NCI-H774 (cell line): ENCODE measurements at places on chromosomes 2 and 18.

GRCh38 chr2:36823862-36824261, 127.4 kb downstream of the VIT start:
- DNase-seq, result no peak

DNA sequence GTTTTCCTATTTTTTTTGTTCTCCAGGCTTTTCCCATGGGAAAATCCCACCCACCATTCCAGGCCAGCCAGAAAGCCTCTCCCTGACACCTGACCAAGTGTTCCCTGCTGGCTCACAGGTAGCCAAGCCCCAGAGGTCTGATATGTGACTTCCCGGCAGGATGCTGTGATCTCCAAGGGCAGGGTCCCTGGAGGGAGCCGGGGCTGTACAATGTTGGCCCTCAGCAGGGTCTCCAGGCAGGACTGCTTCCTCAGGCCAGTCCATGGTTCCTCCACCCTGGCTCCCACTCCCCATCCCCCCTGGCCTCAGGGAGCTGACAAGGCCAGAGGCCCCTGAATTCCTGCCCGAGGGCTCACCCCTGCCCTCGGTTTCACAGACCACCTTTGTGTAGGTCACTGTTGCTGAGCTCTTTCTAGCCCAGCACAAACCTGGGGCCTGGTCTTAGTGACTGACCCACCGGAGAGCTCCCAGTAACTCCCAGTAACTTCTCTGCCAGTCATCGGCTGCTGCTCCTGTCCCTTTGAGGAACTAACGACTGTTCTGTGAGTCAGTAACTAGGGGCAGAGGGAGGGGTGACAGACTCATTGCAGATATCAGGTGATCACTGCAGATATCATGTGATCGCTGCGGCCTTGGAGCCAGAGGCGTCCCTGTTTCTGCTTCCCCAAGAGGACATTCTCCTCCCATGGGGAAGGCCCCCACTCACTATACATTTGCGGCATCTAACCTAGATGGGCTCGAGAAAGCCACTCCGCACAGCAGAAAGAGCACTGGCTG, 38.7 kb downstream of the SDC1 start:
- no peak for DNase-seq

- no peak for DNase-seq
Observed at GRCh38 chr2:164746713-164747112, 94.9 kb downstream of the COBLL1 start.

DNA sequence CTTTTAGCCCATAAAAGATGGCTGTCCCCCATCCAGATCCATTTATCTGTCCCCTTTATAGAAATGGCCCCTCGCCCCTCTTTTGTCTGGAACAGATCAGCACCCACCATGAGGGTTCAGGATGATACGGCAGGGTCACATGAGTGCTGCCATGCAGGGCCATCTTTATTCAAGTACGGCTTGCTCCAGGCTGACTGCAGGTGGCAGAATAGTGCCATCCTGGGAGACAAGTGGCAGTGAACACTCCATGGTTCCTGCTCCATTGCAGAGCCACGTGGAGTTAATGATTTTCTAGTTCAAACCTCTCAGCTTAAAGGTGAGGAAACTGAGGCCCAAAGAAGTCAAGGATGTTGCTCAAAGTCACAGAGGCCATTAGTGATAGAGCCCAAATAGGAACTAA, 180.6 kb downstream of the CLIP4 start:
- DNase-seq, result no peak

GRCh38 chr2:164014068-164014731, 278.4 kb upstream of the FIGN start:
- DNase-seq, result no peak

DNA sequence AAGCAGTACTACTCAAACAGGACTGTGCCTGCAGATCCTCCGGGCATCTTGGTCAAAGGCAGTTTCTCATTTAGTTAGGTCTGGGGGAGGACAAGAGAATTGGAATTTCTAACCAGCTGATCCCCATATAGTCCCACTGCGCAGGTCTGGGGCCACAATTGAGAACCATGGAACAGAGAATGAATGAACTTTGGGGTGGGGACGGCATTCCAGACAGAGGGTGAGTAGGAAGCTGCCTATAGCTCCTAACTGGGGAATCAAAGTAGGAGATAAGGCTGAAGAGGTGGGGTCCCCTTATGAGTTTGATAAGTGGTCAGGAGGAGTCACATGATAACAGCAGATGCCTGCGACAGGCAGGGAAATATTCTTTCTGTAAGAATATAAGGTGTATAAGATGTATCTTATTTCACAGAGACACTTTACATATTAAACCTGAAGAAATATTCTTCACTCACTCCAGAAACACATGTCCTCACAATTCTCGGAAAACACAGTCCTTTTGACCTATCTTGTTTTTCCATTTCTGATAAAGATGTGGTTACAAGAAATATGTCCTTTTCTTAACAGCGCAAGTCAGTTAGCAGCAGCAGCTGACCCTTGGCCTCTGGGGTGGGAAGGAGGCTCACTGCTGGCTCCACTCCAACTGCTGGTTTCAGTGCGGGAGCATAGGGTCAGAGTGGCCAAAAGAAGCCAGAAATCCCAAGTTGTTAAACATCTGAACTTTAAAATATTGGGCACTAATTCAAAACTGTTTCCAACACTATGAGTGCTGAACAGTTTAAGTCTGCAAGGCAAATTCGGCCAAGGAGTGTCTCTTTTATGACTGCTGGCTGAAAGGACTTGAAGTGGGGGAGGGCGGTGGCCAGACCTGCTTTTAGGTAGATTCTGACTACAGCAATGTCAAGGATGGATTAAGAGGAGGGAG, 12.6 kb upstream of the TMEM214 start:
- DNase-seq, result no peak

DNA sequence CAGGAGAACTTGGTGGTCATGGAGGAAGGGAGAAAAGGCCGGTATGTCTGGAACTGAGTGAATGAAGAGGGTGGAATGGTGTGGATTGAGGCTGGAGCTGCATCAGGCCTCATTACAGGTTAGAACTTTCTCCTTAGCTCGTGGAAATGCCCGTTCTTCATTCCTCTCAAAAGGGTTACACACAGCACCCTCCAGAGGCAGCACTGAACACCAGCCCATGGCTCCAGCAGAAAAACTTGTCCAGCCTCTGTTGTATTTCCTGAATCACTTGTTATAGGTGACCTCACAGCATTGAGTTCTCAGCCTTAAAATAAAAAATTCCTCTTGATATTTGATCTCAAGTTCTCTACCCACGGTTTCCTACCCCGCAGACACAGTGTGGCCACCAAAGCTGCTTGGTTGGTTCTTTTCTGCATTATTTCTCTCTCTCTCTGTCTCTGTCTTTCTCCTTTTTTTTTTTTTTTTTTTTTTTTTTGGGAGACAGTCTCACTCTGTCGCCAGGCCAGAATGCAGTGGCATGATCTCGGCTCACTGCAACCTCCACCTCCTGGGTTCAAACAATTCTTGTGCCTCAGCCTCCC, 89.6 kb downstream of the ITGB1BP1 start:
- peak; percentile 41 for DNase-seq

- DNase-seq, result no peak
Observed at GRCh38 chr2:173588931-173589369, 234.3 kb downstream of the CDCA7 start.

- DNase-seq, result no peak
Observed at GRCh38 chr2:20496076-20496872, 49.4 kb downstream of the RHOB start.

GRCh38 chr2:127420039-127420864, 2.0 kb downstream of the PROC start:
- DNase-seq, result no peak

DNA sequence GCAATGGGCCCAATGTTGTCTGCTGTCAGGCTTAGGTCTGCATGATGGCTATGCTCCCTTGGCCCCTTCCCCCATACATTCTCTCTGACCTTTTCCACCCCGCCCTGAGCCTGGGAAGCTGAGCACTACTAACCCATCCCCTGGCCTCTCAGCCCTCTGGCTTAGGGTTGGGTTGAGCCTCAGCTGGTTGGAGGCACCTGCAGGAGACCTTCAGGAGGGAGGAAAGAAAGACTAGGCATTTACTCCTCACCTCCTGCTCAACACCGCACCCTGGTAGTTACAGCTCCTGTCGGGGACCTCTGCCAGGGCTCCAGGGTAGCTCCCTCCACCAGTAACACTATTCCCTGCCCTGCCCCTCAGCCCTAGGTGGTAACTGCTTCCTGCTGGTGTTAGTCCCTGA, 80.5 kb downstream of the GALNT14 start:
- no peak for DNase-seq

DNA sequence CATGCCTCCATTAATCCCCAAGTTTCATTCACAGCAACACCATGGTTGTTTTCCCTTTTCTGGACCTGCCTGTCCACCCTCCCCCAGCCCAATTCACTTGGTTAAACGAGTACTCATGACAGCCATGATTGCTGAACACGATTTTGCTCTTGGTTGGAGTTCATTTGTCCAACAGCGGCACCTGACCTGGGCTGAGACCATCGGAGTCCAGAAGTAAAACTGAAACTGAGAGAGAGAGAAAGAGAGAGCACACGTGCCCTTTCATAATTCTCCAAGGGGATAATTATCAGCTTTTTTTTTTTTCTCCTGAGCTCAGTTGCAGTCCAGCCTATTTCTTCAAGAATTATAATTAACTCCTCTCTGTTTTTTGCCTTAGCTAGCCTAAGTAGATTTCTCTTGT, 13.7 kb upstream of the KIF5C start:
- peak; percentile 4 for DNase-seq

- DNase-seq, result no peak
Observed at GRCh38 chr2:111100087-111100764, 20.5 kb upstream of the BCL2L11 start.

- no peak for DNase-seq
Observed at GRCh38 chr2:19886261-19886660, 15.5 kb downstream of the TTC32 start.

GRCh38 chr2:58734365-58734764, 493.2 kb upstream of the FANCL start:
- no peak for DNase-seq

- no peak for DNase-seq
Observed at GRCh38 chr18:47203626-47204464, 27.7 kb upstream of the IER3IP1 start.

GRCh38 chr2:121884511-121884921, 129.1 kb downstream of the TSN start:
- no peak for DNase-seq

GRCh38 chr2:70626254-70626990, 72.8 kb upstream of the TGFA start:
- no peak for DNase-seq

- peak; percentile 1 for DNase-seq
Observed at GRCh38 chr2:97011977-97012569, 25.7 kb upstream of the FAM178B start.

- no peak for DNase-seq
Observed at GRCh38 chr2:56084111-56084901, 99.5 kb upstream of the CCDC85A start.

DNA sequence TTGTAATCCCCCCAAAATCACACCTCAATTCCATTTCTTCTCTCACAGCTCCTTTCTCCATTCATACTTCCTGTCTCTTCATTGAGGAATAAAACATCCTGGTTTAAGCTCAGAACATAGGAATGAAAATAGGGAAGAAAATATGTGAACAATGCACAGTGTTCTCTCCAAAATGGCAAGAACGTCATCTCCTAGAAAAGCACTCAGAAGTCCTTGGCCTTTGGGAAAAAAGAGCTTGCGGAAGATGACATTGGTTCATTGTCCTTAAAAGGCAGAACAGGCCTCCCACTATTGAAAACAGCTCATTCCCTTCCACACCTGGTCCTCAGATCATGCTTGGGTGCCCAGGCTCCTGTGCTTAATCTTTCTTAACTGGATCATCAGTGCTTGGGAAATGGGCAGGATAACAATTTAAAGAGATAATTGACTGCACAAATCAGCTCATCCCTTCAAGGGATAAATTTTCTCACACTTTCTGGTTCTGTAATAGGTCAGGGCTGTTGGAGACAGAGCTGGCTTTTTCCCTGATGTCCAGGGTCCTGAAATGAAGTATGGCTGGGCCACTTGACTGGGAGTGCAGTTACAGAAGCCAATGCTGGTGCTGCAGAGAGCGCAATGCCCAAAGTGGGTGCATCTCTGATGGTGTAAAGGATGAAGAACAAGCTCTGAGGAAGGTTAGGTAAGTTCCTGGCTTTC, 69.2 kb downstream of the MARCHF4 start:
- DNase-seq, result no peak

- no peak for DNase-seq
Observed at GRCh38 chr2:154392256-154392655, 306.2 kb upstream of the KCNJ3 start.

- no peak for DNase-seq
Observed at GRCh38 chr2:169979025-169979424, 151.8 kb downstream of the UBR3 start.

DNA sequence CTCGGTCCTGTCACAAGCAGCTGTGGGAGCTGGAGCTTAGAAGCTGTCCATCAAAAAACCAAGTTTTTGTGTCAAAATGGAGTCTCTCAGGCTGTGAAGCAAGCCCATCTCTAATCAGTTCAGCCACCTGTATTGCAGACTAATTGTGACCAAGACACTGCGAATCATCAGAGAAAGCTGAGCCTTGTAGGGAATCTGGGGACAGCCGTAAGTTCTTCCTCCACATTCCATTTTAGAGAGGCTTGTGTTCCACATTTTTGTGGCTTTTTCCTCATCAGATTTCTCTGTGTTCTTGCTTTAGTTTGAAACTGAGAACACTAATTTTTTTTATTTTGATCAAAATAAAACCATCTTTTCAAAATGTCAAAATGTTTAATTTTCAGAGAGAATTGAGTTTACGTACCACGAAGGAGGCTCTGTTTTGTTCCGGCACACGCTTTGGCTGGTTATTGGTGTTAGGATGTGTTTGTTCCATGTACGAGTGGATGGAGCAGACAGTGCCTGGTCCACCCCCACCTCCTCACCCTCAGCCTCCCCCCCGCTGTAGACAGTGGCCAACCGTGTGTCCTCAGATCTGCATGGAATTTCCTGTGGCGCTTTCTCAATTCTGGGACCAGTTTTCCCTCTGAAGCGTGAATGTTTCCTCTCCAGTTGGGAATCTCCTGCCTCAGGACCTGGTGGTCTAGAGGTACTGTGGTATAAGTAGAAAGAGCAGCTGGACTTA, 140.8 kb downstream of the AGAP1 start:
- no peak for DNase-seq

DNA sequence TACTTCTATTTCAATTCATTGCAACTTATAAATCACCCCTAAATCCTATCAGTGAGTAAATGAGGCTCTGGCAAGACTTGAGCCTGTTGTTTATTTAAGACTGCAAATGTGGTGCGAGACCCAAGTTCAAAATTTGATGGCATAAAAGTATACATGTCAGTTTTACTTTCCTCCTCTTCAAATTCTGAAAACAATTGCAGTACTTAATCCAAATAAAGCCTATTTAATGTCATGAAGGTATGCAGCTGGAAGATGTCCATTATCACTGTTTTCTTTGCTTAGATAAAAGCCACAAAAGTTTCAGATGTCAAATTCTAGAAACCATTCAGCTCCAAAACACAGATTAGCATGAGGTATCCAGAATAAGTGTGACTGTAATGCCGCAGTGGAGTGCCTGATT, 3.3 kb downstream of the APCDD1 start:
- no peak for DNase-seq

DNA sequence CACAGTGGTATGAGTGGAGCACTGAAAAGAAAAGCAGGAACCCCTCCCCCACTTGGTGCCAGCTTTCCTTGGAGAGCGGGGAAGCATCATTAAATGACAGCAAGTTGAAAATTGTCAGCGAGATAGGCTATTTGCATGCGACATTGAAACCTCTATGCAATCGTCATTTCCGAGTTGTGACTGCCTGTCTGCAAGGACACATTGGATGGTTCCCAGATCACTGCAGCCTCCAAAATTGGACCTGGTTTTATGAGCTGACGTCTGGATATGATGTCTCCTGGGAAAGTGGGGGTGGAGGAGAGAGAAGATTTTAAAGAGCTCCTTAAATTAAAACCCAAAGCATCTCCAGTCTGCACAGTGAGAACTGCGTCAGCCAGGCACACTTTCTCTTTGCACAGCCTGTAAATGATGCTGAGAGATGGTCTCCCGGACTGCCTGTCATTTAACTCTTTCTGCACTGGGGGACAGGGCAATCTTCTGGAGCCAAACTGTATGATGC, 57.8 kb upstream of the KIF5C start:
- no peak for DNase-seq
